Activated CD4-positive, alpha-beta T cell treated with anti-CD3 and anti-CD28 coated beads for 24 hours (primary cell): ENCODE measurements at places on chromosomes 1 and 21.

DNA sequence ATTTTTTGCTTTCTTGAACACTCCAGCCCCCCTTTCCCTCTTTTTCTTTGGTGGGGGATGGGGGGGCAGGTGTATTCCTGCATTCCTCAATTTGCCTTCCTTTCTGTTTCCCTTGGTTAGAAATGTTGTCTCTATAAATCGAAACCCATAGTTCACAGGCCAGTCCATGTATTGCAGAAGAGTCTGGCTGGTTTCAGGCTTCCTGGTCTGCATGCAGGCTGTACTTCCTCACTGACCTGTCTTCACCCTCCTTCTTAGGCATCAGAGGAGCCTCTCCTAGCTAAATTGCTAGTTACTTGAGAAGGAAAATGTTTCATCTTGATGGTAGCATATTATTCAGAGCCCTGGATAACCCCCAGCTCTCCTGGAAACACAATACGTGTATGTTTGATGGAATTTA is 140.0 kb downstream of the SPATA46 start:
- no peak for DNase-seq

GRCh38 chr1:161165742-161166668 is at the start of gene PPOX:
Gene PPOX, plus strand, starts transcription at chr1:161166426. Its CDS starts 422 bp downstream, at chr1:161166848.
- DNase-seq: peak; percentile 80

DNA sequence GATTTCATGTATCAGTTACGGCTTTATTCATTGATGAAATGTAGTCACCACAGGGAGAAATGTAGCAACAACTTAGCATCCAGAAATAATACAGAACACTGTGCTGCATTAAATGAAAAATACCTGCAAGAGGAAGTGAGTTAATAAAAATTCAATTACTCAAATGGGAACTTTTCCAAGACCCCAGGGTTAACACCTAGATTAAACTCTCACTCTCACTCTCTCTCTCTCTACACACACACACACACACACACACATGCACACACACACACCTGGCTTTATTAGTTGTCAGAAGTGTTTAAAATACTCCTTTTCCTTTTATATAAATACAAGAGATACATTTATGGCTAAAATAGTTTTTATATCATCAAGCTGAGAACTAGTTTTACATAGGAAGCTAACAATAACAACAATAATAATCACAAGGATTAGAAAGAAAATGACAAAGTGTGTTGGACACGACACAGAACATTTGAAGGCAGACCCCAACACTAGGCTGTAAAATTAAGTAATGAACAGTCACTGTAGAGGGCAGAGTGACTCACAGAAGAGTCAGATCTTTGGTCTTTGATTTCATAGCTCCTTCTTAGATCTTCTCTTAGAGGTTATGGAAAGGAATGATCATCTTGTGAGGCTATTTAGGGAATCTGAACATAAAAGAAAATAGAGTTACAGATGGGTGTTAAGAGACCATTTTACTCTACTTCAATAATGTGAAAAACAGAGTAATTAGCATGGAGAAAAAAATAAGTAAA is 1266.0 kb upstream of the ADGRL2 start:
- DNase-seq: no peak

GRCh38 chr1:11731691-11732283 is 4.1 kb upstream of the AGTRAP start:
- no peak for DNase-seq

DNA sequence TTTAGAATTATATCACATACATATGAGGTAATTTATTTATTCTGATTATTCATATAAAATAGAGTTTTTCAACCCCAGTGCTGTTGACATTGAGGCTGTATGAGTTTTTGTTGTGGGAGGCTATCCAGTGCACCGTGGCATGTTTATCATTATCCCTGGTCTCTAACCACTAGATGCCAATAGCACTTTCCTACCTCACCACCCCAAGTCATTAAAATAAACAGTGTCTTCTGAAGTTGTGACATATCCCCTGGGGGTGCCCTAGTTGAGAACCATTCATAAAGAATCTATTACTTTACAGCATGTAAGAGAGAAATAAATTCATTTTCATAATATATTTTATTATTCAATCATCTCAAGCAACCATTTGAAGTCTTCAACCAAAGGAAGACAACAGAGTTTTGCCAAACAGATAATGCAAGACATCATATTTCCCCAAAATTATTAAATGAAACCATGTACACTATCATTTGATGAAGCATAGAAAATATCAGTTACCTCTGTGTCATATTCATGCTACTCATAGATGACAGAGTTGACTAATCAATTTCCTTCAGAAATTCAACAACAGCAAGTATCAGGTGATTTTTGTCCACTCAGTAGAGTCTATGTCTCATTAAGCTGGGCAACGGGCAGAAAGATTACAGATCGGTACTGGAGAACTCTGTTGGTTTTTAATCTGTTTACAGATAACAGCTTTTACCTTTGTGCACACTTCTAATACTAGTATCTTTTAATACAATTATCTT is 39.5 kb upstream of the RGS1 start:
- DNase-seq: no peak

DNA sequence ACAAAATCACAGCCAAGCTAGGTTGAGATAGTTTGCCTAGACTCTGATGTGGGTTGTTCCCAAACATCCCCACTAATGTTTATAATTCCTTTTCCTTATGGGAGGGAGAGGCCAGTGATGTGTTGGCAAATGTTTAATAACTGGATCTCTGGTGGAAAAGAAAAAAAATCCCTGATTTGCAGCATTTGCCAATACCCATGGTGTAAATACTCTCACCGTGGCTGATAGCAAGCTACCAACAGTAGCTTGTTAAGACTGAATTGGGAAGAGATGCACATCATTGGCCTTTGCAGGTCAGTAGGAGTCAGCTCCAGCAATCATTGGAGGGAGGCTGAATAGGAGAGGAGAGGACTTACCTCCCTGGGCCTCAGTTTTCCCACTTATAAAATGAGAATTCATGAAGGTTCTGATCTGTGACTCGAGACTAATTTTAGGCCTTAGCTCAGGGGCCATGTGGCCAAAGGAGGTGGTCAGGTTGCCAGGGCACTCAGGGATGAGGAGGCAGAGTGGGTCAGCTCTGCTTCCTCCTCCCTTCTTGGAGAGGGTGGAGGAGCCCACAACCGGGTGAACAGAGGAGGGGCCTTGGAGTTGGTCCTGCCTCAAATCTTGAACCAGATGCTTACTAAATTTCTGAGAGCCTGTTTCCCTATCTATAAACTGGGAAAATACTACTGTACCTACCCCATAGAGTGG is 20.0 kb upstream of the SCMH1 start:
- DNase-seq: no peak

DNA sequence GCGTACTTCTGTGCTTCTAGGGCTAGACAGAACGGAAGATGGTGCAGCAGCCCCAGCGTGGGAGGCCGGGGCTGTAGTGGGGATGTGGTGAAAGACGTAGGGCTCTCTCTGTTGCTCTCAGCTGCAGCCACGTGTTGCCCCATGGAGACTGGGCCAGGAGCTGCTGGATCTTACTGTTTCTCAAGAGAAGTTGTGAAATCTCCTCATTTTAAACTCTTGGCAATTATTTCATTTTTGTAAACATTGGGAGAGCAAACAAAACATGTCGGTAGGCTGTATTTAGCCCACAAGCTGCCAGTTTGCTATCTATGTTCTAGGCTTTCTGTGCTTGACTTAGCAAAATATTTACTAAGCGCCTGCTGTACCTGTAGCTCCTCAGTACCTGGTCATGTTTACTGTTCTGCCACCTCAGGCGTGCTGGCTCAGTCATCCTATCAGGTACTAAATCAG is 15.9 kb upstream of the ELOA start:
- DNase-seq: no peak

DNA sequence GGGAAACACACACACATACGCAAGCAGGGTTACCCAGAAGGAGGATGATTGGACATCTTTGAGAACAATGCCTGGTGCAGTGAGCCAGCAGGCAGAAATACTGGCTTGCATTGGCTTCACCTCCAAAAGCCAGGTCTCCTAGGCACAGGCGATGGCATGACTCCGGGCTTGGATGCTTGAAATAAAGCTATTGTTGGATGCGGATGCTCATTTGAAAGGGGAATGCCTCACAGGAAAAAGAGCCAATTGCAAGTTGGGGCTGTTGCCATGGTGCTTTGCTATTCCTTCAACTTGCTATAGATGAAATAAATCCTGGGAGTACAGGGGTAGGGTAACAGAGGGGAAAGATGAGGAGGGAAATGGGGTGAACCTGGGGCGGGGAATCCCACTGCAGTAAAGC is 180.7 kb upstream of the SGIP1 start:
- DNase-seq: no peak

- no peak for DNase-seq
These were observed 15.5 kb upstream of the PSMG1 start for GRCh38 chr21:39198800-39199199.

GRCh38 chr1:14971221-14971620 is 182.3 kb upstream of the TMEM51 start:
- no peak for DNase-seq

DNA sequence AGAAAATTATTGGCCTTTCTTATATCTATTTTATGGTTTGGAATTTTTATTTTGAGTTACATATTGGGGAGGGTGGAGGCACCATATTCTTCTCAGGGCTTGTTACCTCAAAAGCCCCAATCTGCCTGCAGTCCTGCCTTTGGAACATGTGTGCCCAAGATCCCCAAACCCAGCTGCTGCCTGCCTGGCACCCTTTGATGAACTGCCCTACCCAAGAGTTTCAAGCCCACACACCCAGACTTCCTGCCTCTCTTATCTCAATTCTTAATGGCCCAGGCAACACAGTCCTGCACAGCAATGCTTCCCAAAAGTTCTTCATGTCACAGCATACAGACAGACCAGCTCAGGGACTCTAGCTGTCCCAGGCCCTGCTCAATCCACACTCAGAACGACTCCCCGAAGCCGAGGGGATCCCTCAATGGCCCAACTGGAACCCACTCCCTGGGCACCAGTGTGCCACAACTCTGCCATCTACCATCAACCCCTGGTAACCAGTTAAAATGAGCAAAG is 19.2 kb downstream of the OLFML2B start:
- no peak for DNase-seq

- DNase-seq: no peak
These were observed 2.1 kb upstream of the SSX2IP start for GRCh38 chr1:84692391-84692790.

DNA sequence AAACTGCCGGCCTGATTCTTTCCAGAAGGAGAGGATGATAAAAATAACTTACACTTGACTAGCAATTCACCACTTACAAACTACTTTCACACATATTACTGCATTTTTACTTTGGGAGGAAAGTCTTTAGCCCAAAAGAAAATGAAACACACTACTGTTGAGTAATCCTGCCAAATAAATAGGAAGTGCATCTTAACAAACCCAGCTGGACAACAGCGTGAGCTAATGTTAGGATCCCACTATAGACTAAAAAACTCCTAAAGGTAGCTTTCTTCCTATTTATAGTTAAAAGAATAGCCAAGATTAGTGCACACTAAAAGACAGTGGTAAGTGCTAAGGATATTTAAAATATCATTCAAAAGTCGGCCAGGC is 83.8 kb downstream of the HSF2BP start:
- no peak for DNase-seq

DNA sequence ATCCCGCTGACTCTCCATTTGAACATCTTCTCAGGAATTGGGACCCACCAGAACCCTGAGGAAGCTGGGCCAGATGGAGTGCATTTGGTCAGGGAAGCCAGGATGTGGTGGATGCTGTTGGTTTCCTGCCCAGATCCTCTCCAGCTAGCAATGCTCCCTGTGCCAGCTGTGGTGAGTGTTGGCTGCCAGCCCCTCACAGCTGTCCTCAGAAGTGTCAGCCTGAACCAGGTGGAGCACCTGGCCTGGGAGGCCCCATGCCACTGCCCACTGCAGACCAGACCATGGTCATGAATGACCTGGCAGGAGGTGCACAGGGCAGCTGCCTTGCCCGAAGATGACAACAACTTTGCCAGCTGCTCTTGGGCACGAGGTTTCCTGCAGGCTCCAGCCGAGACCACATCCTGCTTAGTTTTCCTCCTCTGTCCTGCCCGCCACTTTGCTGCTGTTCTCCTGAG is 54.4 kb downstream of the PRSS38 start:
- DNase-seq: no peak

GRCh38 chr1:59500950-59501742 is 204.3 kb downstream of the FGGY start:
- DNase-seq: no peak

DNA sequence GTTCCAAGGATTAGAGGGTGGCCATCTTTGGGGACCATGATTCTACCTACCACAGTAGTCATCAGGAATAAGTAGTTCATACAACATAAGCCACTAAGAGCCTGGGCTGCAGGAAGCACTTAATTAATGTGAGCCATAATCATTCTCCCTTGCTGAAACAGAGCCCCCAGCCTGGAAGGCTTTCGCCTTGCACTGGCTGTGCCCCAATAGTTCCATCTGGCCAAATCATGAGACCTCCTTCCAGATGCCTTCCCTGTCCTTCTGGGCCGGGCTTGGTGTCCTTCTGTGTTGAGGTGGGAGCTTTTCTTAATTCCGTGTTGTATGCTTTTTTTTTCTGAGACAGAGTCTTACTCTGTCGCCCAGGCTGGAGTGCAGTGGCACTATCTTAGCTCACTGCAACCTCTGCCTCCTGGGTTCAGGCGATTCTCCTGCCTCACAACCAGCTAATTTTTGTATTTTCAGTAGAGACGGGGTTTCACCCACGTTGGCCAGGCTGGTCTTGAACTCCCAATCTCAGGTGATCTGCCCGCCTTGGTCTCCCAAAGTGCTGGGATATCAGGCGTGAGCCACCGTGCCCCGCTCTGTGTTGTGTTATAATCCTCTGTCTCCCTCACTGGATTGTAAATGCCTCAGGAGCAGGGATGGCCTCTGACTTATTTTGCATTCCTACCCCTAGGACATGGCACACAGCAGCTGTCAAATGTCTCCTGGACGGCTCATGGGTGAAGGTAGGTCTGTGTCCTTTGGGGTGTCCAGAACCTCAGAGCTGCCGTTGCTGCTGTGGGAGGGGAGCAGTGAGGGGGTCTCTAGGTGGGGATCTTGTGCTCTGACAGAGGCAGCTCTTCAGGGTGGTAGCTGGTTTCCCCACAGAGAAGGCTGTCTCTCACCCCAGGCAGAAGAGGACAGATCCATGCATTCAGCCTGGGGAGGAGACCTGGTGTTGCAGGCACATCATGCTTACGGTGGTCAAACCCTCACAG is 10.1 kb downstream of the GNG4 start:
- DNase-seq: no peak

- no peak for DNase-seq
These were observed 9.4 kb downstream of the USP16 start for GRCh38 chr21:29033871-29034270.

DNA sequence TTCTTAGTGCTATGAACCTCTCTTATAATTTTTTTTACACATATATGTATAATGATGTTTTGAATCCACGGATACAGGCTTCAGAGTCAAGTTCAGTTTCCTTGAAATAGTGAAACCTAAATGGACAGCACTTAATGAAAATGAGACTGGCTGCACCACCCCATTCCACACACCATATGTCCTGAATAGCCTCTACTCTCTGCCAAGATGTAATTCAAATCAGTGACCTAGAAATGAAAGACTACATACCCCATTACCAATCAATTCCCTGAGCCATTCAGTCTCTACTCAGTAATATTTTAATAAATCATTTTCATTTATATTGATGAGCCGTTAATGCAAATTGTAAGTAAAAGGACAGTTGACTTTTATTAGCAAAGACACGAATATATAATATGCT is 614.9 kb upstream of the TMPRSS15 start:
- no peak for DNase-seq
